Inflammatory macrophage (primary cell): ENCODE measurements at places on chromosomes 11 and 22.

DNA sequence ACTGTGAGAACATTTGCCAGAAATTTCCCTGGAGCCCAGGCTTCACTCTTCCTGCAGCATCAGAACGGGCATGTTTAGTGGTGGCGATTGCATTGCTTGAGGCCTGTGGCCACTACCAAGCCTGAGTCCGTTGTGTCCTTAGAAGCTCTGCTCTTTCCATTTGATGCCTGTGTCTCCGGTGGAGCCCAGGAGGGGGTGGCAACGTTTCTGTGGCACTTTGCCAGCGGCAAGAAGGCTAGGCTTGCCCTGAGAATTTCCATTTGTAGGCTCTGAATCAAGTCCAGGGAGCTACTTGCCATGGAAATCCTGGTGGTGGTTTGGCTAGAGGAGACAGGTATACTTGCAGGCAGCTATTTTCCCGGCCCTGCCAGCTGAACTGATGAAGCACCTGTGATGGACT lies 47.1 kb downstream of the ADAMTS8 start:
- no peak for DNase-seq

- DNase-seq, result no peak
Observed at GRCh38 chr11:7019500-7020182, 505 bp downstream of the ZNF214 start.

- no peak for DNase-seq
Observed at GRCh38 chr11:97888641-97889040, 1132.1 kb upstream of the CNTN5 start.

- DNase-seq, result peak; percentile 37
Observed at GRCh38 chr11:122656631-122657101, 1.1 kb downstream of the UBASH3B start.

DNA sequence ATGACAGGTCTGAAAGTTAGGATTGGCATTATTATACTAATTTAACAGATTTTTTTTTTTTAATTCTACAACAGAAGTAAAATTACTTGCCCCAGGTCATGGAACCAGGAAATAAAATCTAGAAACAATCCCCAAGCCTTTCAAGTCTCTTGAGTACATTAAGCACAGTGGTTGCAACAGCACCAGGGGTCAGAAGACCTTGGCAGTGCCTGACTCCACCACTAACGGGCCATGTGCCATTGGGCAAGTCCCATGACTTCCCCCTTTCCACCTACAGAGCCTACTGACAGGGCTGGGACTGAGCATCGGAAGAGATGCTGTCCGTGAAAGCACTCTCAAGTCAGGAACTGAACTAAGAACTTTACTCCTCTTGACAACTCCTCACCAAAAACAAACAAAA lies 98.6 kb upstream of the AKIP1 start:
- DNase-seq, result peak; percentile 98

DNA sequence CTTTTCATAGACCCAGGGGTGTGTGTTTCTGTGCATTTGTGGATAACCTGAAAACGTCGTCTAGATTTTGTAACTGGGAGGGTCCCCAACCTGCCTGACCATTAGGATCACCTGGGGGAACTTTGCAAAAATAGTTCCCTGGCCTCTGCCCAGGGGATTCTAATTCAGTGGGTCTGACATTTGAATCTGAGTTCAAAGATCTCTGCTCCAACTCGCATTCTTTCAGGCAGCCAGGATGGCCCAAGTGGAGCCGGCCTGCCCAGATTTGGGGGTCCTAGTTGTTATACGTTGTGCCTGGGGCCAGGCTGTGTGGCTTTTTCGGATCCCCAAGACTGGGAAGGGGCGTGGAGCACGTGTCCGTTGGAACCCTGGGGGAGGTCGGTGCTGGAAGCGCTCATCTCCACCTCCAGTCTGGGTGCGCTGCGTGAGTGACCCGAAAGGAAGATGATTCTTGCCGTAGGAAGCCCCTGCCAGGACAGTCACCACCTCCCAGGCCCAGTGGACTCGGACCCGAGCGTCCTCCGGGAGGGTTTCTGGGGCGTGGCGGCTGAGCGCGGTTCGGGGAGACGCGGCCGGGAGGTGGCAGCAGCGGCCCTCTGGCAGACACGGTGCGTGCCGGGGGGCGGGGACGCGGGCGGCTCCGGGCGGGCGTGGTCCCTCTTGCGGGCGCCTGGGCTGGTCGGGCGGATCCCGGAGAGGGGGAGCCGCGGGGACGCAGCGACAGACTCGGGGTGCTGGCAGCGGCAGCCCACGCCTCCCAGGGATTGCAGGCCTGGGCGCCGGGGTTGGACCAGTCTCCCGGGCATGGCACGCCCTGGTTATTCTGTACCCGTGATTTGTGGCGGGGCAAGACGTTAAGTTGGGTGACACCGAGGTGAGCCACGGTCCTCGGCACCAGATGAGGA lies 29.2 kb upstream of the PLET1 start:
- DNase-seq, result peak; percentile 71

DNA sequence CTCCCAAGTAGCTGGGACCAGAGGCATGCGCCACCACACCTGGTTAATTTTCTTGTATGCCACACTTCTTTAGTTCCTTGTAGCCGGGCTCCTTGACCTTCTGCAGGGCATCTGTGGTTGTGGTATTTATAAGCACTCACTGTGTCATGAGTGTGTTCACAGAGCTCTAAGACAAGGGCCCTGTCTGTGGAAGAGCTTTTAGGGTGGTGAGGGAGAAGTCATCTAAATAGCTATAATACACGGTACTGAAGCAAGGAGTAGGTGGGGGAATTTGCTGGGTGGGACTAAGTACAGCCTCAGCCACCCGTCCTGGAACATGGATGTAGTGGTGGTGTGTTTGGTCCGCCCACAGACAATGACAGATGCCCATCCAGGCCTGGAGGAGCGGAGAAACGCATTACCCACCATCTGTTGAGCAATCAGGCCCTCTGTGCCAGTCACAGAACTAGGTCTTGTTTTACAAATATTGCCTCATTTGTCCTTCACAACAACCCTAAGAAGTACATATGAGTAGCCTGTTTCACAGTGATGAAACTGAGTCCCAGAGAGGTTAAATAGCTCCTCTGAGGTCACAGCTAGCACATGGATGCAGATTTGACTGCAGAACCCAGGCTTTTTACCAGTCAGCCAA lies 10.1 kb downstream of the ACO2 start:
- peak; percentile 95 for DNase-seq

DNA sequence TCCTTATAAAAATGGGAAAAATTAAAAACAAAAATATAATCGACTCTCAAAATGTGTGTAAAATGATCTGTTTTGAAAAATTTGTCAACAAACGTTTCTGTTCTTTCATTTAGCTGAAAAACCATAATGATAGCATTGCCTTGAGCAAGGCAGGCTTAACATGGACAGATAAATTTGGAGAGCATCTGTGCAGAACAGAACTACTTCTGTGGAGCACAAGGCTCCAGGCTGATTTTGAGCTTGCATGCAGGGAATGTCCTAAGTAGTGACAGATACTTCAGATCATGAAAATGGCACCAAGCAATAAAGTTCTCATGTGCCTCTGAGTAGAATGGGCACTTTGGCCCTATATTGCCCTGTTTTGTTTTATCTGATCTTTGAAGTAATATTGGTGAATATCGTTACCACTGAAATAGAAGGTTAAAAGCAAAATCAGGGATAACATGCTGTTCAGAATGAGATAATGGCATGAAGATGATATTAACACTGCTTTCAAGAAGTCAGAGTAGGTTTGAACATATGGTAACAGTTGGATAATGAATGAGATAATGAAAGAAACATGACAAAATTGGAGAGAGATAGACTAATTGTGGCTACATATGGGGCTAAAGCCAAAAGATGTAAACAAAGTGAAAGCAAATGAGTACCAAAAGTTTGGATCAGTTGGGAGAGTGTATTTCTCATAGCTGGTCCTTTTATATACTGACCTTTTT lies 730.5 kb upstream of the CCDC179 start:
- DNase-seq, result no peak

DNA sequence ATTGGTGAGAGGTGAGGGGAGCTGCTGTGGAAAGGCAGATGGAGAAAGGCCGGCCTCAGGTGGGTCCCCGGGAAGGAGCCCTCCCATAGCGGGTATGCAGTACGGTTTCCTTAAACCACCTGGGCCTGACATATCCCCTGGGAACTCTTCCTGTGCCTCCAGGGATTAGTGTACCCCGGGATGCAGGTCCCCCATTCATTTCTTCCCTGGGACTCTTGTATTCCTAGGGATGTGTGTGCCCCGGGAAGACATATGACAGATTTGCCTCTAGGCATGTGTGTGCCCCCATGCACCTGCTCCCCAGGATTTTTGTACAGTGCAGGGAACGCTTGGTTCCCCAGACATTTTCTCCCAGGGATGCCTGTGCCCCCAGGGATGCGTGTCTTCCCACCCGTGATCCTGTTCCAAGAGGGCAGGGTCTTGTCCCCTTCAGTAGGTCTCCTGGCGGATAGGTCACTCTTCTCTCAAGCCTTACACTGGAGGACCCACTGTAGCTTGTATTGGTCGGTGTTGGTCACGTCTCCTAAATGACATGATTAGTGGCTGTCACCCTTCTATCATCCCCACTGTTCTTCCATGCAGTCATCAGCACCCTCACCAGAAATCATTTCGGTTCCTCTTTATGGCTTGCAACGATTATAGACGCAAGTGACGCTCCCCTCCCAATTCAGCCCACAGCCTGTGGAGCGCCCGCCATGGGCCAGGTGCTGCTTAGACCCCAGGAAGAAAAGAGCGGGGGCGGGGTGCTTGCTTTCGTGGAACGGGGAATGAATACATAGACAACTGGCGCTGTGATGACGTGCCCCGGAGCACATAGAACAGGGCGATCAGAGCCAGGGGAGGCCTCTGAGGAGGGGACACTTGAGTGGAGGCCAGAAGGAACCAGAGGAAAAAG lies 1.3 kb downstream of the PARVB start:
- DNase-seq, result peak; percentile 81

GRCh38 chr11:129645943-129646342 lies 169.7 kb upstream of the TMEM45B start:
- no peak for DNase-seq

DNA sequence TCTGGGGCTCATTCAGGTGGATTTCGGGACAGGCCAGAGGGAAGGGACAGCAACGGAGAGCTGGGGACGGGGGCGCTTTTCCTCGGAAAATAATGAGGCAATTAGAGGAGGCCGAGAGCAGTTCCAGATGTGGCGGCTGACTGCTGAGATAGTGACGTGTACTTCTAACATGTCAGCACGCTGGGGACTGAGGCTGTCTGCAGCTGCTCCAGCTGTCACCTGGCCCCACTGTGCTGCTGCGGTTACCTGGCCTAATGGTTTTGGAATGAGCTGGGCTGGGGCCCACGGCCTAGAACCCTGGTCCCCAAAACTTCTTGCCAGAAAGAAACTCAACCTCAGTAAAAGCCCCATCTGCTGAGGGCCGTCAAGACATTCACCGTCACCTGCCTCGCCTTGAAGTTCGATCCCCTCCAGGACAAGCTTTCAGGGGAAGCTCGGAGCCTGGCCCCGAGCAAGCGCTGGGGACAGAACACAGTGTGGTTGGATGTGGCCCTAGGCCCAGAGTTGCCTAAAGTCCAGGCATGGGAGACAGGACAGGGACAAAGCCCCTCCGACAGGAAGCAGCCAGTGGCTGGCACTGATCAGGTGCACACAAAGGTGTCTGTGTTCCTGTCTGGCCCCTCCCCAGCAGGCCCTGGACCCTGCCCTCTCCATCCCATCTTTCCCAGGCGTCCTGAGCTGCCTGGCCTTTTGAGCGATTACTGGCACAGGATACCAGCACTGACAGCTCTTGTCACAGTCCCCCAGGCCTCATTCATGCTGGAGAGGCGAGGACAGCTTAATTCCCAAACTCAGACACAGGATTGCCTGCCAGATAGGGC lies 22.1 kb downstream of the RPUSD4 start:
- DNase-seq, result no peak

DNA sequence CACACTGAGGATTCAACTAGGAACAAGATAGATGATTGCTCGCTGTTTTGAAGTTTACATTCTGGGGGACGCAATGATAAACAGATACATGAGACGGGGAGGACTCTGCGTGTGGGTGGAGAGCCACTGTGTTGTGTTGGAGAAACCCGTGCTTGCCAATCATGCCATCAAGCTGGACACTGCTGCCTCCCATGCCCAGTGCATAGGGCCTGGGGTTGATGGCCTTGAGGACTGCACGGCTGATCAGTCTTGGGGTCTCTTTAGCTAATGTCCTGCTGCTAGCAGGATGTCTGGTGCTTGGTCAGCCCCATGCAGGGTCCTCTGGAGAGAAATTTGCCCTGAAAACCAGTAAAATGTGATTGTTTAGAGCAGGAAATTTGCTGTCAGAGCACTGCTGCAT lies 221.2 kb upstream of the B3GAT1 start:
- DNase-seq, result no peak

DNA sequence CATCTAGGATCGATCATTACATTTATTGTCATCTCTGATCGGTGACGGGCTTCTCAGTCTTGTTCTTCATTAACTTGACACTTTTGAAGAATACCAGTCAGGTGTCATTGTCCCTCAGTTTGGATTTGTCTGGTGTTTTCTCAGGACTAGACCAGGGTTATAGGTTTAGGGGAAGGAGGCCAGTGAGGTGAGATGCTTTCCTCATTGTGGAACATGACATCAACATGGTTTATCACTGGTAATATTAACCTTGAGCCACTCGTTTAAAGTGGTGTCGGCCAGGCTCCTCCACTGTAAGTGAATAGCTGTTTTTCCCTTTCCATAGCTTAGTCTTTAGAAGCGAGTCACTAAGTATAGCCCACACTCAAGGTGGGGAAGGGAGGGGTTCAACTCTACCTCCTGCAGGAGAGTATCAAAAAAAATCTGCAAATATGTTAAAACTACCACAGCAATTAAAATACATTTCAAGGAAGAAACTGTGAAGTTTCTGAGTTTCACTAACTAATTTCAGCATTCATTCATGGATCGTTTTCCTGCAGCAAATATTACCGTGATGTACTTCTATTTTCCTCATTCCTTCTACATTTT lies 42.0 kb downstream of the KCNQ1OT1 start:
- DNase-seq, result no peak

GRCh38 chr11:12008790-12009616 lies 577 bp upstream of the DKK3 start:
- no peak for DNase-seq

DNA sequence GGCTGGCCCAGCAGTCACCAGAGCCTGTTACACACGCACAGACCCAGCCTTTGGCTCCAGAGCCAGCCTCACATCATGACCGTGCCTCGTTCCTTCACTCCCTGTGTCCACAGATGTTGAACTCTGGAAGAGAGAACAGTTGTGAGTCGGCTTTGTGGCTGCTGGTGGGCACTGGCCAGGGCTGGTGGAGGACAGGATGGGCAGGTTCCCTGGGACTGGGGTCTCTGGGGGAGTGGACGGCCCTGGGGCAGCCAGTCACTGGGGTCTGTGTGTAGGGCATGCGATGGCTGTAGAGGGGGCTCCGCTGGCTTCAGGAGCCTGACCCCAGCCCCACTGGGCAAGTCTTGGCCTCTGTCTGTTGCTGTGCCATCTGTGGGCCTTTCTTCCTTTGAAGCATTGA lies 1070.1 kb downstream of the BRD1 start:
- DNase-seq, result no peak

DNA sequence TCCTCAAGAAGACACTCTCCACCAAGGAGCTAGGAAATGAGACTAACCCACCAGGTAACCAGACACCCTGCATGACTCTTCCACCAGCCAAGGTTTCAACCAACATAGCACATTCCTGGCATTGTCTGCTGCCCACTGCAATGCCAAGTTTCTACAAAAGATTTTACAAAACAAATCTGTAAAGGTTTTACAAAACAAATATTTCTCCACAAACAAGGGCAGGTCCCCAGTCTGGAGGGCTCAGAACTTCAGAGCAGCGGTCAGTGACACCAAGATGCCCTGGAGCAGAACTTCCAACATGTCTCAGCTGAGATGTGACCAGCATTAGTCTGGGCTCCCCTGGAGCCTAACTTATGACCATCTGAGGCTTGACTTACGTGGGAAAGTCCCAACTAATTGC lies 14.0 kb downstream of the GALNT18 start:
- DNase-seq, result no peak

- DNase-seq, result no peak
Observed at GRCh38 chr11:28677721-28678120, 569.5 kb downstream of the METTL15 start.
